ENCODE measurements at places on chromosomes 5 and 9.

- no peak for DNase-seq
These were observed 166.2 kb downstream of the NFIB start for GRCh38 chr9:14147738-14148137.

DNA sequence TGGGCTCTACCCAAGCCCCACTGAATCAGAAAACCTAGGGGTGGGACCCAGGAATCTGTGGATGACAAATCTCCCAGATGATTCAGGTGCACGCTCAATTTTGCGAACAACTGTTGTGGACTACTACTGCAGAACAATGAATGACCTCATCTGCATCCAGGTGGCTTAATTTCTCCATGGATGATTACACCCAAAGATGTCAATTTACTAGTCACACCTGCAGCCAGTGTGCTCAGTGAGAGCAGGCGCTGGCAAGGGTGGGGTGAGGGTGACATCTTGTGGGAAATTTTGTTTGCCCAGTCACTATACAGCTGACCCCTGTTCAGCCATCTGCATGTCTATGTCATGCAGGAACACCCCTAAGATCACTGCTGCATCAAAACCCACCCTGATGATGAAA lies 118.2 kb downstream of the ENTREP1 start:
- no peak for DNase-seq

DNA sequence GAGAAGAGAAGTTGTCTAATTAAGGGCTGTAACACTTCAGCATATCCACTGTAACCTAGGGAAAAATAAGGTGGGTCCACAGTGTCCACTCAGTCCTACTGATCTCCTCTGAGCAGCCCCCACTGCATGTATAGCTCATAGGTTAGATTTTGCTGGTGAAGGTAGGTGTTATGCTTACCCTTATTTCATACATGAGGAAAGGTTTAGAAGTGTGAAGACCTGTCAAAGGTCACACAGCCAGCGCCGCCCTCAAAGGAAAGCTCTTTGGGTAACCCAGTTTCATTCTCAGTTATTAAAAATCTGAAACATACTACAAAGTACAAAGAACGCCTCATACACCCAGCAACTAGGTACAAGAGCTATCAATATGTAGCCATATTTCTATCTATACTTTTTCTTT lies 87.2 kb downstream of the TLE4 start:
- no peak for DNase-seq

DNA sequence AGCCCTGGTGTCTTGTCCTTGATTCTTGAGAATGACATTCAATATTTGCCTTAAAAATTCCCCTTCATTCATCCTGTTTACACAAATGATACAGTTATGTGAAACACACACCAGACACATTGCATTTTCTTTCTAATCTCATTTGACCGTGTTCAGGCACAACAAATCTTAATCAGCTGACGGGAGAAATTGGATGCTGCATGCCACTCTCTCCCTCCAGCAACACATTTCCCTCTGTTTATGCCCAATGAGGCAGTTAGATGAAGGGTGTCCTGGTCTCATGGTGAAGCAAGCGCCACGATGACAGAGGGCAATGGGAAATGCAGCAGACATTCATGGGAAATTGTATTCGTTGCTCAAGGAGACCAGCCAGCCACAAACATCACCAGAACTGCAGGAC lies 3.2 kb upstream of the FGF1 start:
- no peak for DNase-seq

DNA sequence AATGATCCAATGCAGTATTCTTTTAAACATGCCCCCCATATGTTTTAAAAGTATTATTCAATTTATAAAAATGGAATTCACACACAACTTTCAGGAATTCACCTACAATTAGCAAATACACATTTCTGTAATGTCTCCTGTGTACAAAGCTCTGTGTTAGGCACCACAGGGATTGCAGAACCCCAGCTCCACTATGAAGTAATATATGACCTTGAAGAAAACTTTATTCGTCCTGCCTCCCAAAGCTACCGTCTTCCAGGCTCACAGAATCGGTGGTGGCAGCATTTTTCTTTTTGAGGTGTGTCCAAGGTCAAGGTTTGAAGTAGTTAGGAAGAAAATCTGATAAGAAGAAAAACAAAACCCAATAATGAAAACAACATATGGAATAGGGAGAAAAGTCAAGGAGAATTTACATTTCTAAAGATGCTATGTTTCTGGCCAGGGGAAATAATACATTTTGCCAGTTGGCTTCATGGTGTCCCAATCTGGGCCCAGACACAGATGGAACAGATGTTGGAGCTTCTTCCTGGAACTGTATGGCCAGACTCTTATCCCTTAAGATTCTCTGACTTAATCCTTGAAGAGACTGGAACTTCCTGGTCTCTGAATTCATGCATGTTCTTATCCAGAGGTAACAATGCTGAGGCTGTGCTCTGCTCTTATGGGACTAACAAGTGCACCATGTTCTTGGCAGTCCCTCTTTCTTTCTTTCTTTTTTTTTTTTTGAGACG lies 22.0 kb upstream of the LVRN start:
- DNase-seq: no peak

DNA sequence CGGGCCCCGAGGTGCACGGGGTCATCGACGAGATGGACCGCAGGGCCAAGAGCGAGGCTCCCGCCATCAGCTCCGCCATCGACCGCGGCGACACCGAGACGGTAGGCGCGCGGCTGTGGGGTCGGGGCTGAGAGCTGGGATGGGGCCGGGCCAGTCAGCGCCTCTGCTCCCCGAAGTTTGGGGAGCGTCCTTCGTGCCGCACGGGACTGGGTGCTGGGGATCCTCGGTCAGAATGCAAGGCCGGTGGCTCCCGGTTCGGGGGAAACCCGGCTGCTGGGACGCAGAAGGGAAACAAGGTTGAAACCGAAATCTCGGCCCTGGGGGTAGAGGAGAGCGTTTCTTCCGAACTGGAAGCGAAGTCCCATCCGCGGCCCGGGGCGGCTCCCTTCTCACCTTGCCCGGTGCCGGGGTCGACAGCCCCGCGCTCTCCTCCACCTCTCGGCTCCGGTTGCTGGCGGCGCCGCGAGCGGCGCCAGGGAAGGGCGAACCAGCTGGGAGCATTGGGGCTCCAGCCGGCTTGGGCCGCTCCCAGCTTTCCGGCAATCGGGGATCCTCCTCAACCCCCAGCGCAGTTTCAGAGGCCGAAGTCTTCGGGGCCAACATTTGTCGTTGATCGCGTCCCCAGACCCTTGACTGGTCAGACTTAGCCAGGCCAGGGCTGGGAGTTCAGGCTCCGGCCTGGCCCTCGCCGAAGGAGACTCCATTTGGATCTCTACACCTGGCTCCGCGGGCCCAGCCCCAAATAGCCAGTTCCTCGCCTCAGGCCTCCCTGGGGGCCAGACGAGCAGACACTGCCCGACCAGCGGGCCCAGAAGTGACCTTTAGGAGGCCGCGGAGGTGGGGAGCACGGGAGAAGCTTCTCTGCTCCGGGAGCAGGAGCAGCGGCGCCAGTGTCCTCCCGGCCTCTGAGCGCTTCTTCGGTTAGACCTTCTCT lies 1.1 kb downstream of the LHX2 start:
- DNase-seq: no peak

Measured in HS-5 (cell line).